ENCODE measurements at places on chromosomes 7 and 10.
A peak's percentile ranks its signal among the peaks of the same experiment; 100 is the strongest.

GRCh38 chr7:38463277-38464225, 167.6 kb downstream of the AMPH start:
- no peak for DNase-seq

GRCh38 chr10:78281627-78282026, 248.0 kb downstream of the RPS24 start:
- no peak for DNase-seq

GRCh38 chr10:71812913-71813590, 38.0 kb downstream of the PSAP start:
- no peak for DNase-seq

DNA sequence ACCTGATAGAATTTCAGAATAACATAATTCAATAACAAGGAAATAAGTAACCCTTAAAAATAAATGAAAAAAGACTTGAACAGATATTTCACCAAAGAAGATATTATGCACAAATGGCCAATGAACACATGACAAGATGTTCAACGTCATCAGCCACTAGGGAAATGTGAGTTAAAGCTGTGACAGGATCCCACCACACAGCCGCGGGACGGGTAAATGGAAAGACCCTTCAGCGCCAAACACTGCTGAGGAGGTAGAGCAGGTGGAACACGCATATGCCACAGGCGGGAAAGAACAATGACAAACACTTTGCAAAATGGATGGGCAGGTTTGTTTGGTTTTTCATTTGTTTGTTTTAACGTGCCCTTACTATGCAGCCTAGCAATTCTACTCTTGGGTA, 86.1 kb upstream of the RNF32 start:
- DNase-seq = no peak

GRCh38 chr10:72328045-72328828, 26.5 kb downstream of the DNAJB12 start:
- DNase-seq = no peak

DNA sequence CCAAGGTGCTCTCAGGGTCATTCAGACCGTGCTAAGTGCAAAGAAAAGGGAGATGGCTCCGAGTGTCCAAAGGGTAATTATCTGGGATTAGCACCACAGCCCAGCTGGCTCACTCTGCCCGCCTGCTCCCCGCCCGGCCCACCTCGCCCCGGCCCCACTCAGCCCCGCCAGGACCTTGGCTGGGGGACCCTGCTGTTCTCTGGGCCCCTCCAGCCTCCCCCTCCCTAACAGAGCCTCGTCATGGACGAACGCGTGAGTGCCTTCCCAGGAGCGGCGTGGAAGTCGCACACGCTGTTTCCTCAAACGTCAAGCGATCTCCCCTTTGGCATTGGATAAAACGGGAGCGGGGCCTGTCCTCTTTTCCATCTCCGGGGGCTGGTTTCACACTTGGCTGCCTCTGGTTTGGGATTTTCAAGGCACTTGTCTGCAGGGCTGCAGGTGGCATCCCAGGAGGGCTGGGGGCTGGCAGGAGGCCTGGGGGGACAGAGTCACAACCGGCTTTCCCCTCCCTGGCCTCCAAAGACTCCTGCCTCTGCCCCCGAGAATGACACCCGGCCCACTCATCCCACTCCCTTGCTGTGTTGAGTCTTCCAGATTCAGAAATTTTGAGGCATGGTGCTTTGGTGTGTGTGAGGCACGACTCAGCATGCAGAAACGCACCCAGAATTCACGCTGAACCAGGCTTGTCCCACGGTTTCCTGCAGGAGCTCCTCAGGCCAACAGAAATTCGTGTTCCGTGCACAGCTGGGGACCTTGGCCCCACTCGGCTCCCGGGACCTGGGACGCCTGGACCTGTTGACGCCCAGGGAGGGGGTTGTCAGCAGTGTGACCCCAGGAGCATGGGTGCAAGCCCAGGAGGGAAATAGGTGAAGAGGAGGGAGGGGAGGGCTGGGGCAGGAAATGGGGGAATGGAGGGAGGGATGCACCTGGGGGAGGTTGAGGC, 110.0 kb downstream of the PDGFA start:
- no peak for DNase-seq

DNA sequence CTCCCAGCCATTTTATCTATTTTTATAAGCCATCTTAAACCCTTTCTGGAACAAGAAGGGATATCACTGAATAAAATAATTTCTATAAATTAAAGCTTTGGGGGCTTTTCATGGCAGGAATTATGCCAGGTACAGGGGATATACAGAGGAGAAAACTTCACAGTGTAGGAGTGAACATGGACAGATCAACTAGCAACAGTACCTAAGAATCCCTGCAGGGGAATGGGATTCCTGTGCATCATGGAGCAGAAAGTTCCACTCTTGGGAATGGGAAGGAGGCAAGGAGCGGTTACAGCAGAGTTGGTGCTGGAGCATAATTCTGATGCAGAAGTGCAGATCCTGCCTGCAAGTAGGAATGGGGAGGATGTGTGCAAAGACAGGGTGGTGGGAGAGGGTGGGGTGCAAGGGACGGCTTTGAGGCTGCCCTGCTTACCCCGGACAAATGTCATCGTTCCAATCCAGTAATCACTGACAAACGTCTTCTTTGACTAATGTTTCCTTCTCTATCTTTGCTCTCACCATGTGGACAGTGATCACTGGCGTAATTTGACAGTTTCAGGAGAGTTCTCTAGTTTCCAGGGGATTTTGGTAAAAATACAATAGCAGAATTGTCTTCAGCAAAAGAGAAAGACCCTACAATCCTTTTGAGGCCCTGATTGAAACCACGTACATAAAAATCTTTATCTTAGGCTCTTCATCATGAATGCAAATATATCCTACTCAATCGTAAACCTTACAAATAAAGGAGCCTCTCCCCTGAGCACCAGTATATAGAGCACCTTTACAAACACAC, 196.7 kb downstream of the HECW1 start:
- no peak for DNase-seq

DNA sequence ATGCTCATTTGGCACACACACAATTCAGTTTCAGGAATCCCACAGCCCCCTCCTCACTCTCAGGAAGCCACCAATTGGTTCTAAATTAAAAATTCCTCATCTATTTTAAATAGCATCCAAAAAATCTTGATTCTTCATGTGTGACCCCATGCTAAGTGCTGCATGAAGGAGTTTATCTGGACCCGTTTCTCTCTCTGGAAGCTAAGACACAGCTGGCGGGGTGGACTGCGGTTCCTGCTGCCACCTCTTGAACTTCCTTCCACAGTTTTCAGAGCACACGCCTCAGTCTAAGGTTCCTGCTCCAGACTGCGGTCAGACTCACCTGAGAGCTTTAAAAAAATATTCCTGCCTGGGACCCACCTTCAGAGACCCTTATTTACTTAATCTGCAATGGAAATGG, 34.5 kb downstream of the LYZL1 start:
- no peak for DNase-seq

- no peak for DNase-seq
Observed at GRCh38 chr10:23870651-23871610, 338.0 kb upstream of the KIAA1217 start.

DNA sequence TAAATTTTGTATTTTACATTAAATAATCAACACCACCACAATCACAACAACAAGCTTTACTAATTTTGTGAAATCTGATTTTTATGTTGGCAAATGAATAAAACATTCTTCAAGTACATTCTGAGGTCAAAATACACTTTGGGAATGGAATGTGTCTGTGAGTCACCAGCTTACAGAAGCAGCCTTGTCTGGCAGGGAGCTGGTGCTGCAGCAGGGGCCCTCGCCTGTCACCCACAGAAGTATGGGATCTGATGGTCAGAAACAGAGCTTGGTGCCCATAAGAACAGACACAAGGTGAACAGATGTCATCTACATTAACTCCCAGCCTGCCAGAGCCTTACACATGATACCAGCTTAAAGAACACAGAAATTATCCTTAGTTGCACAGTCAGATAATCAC, 496.9 kb downstream of the CCSER2 start:
- DNase-seq = peak; percentile 39

GRCh38 chr7:68267486-68267885, 1270.9 kb downstream of the TYW1 start:
- no peak for DNase-seq

- DNase-seq = no peak
Observed at GRCh38 chr7:64999165-65000004, 7.1 kb downstream of the ERV3-1 start.

- DNase-seq = no peak
Observed at GRCh38 chr7:17580141-17580540, 281.7 kb downstream of the AHR start.

- no peak for DNase-seq
Observed at GRCh38 chr7:137591421-137591837, 247.9 kb upstream of the PTN start.

DNA sequence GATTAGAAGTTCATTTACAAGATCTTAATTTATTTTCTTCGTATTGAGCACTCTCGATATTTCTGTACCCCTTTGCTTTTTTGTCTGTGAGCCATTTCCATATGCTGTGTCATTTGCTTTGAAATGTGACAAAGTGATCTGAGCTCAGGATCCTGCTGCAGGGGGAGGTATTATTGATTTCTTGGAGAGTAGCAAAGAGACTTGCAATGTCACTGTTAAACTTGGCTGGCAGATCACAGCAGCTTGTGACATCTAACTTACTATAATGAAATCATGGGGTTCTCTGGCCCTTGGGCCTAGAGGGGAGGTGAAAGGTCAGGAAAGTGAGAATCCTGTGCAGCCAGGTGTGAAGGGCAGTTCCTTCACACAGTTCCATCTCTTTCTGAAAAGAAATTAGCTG, 923.4 kb downstream of the REEP3 start:
- no peak for DNase-seq

- DNase-seq = no peak
Observed at GRCh38 chr7:148044173-148044572, 546.4 kb upstream of the C7orf33 start.

DNA sequence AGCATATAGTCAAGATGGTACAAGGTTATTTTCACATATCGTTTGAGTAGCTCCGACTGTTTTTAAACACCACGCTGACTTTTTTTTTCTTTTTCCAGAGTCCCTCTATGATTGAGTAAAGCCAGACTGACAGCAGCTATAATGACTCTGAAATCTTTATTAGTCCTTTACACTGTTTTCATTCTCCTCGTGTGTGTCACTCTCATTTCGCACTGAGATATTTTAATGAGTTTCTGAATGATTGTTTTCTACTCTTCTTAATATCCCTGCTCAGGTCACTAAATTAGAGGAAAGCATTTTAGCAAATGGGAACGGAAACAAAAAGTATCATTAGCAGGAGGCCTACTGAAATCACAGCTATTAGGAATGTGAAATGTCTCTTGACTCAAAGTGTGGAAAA, 162.3 kb upstream of the MTPN start:
- DNase-seq = no peak

DNA sequence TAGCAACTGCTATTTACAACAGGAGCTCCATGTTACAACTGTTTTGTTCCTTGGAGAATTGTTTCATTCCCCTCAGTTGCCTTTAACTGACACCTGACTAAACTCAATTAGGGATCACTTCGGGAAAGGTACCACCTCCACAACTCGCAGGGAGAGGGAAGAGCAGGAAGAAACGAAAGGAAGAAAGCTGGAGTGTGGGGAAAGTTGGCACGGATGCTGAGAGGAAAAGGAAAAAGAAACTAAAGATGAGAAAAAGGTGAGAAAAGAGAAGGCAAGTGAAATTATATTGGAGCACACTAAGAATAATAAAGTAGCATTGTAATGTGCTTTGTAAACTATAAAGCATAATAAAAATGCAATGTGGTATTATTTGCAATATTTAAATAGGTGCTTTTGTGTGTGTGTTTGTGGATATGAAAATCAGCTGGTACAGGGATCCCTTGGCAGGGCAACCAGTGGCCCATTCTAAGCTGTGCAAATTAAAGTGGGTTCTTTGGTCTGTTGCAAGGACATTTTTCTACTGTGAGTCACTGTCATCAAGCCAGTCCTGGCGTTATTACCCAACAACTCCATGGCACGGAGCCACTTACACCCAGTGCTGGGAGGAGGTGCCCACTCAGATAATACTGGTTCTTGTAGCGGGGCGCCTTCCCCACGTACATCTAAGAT, 45.9 kb downstream of the HIPK2 start:
- DNase-seq = peak; percentile 50

DNA sequence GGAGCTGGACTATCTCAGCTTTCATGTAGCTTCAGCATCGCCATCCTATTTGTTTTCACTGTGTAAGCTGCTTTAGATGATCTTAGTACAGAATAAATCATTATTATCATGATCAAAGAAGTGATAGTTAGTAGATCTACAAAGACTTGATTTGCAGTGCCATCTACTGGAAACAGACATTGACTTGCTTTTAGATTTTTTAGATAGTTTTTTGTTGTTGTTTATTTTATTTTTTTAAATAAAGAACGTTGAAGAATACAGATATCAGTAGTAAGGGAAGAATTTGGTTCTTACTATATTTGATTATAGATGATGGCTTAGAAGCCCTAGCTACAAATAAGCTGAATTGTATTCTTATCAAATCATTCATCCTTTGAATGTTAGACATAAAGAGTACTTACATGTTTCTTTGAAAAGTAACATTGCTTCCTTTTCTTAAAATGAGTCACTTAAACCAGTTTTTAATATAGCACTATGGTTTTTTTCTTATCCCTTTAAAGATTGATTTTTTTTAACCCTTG, 6.3 kb upstream of the SFMBT2 start:
- peak; percentile 31 for DNase-seq

- DNase-seq = peak; percentile 33
Observed at GRCh38 chr7:85185424-85186082, 1.3 kb downstream of the SEMA3D start.

- no peak for DNase-seq
Observed at GRCh38 chr10:73551515-73551914, 39.6 kb downstream of the USP54 start.

DNA sequence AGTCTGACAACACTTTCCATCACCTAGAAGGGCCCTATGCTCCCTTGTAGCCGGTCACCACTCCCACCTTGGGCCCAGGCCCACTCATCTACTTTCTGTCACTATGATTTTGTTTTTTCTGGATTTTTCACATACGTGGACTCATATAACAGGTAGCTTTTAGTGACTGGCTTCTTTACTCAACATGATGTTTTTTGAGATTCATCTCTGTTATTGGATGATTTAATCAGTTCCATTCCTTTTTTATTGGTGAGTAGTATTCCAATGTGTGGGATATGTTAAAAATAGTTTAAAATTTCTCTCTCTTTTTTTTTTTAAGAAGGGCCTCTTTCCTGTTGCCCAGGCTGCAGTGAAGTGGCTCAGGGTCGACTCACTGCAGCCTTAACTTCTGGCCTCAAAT, 9.3 kb downstream of the PALD1 start:
- no peak for DNase-seq

- no peak for DNase-seq
Observed at GRCh38 chr10:6233725-6234277, 31.1 kb downstream of the PFKFB3 start.

DNA sequence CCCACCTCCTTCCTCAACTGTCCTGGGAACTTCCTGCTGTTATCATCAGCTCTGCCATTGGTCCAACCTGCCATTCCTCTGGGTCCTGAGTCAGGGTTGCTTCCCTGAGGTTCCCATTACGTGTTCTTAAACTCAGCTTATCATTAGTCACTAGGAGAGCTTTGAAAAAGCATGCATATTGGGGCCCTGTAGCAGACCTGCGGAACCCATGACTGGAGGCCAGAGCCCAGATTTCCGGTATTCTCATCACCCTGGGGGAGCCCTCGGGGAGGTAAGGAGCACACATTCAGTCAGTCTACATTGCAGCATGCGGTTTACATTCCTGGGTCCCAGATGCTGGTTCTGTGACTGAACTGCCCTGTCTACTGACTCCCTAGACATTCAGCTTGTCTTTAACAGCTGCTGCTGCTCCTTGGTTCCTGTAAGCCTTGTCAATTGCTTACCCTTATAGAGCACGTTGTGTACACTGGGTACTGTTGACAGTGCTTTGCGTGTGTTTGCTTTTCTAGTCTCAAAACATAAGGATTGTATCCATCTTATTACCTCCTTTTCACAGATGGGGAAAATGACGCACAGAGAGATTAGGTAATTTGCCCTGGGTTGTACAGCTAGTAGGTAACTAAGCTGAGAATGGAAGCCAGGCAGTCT, 12.8 kb downstream of the CDHR3 start:
- no peak for DNase-seq

Data from SW 1271 (cell line).